ENCODE measurements at places on chromosomes 11 and 22.

- DNase-seq = no peak
These were observed 729.8 kb downstream of the FAM181B start for GRCh38 chr11:82003671-82004515.

GRCh38 chr22:38310518-38311322 is 6.5 kb downstream of the CSNK1E start:
- DNase-seq = no peak

DNA sequence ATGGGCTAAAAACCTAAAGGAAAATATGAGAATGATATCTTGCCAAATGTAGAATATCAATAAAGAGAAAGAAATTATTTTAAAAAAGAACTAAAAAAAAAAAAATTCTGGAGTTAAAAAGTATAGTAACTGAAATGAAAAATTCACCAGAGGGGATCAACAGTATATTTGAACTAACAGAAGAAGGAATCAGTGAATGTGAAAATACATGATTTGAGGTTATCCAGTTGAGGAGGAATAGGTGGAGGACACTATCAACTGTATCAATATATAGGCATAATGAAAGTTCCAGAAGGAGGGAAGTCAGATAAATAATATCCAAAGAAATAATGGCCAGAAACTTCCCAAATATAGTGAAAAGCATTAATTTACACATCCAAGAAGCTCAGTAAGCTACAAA is 16.1 kb upstream of the HORMAD2 start:
- no peak for DNase-seq

GRCh38 chr11:132245403-132246385 is 875.3 kb downstream of the NTM start:
- no peak for DNase-seq

DNA sequence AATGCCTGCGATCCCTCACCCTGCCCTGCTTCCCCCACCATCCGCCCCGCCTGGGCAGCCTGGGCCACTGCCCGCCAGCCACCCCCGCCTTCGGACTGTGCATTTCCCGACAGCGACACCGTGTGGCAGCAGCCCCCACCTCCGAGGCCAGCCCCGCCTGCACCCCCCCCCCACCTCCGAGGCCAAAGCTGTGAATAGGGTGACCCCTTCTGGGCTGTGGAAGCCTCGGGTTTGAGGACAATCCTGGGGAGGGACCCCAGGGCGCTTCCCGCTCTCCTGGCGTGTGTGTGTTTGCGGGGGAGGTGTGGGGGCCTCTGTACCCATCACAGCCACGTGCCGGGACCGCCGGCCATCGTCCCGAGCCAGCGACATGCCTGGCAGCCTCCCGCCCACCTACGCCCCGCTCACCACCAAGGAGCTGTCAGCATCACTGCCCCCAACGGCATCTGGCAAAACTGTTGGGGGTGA is 33.8 kb upstream of the PPARA start:
- DNase-seq = peak; percentile 98

- peak; percentile 73 for DNase-seq
These were observed 878 bp downstream of the RRAS2 start for GRCh38 chr11:14357881-14358728.

DNA sequence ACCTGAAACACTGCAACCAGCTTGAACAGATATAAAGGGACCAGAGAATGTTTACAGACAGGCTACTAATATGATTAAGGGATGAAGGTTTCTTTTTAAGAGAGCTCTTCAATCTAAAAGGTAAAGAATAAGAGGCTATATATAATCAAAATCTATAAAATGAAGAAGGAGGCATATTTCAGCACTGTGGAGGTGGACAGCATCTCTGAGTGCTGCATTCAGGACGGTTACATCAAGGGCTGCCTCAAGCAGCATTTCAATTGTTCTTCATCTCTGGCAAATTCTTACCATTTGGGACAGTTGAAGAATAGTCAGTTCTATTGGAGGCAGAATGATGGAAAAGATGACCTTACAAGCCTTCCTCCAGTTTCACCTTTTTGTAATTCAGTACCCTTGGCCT is 139.6 kb upstream of the LMO1 start:
- DNase-seq = no peak

DNA sequence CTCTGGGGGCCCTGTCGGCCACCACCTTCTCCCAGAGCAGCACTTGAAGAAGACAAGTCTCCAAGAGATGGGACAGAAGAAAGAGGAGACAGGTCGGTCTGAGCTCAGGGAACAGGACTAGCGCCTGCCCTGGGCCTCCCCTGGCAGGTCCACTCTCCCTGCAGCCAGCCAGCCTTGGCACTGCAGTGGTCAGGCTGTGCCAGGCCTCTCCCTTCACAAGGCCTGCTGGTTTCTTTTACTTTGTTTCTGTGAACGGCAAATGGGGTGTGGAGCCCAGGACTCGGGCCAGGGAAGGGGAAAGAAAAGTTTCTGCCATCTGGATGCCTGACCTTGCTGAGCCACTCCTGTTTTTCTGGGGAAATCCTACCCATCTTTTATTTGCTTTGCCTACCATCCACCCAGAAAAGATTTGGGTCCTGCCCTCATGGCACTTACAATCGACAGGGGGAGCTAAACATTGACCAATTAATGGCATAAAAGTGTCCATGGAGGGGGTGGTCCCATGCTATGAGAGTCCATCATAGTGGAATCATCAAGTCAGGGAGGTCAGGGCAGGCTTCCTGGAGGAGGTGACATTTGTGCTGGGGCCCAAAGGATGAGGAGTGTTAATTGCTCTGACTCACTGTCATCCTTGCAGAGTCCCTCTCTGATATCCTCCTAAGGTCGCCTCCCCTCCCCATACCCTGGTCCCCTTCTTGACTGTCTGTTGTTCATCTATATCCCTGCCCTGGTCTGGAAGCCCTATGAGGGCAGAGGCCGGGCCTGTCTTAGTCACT is 65.2 kb downstream of the NFAM1 start:
- peak; percentile 69 for DNase-seq

- no peak for DNase-seq
These were observed 54.1 kb downstream of the LIF start for GRCh38 chr22:30192427-30192826.

All from right forelimb (tissue), 1 donor.